ENCODE measurements at places on chromosomes 3 and 15. TPM values are rescaled to one million over a fixed set of nuclear protein-coding genes. Genes with fewer than 3 reads are reported as not detected.

Gene A4GNT
- not detected for total RNA-seq

Gene FAM162A
- total RNA-seq, result 65.5 TPM

Gene SEMA3F
- total RNA-seq, result 132 TPM

Gene GASK1A
- 14.6 TPM for total RNA-seq

Gene AADACL2
- total RNA-seq, result not detected

Gene FOXB1
- not detected for total RNA-seq

Gene MKRN2OS
- 2.3 TPM for total RNA-seq

Gene SLC24A5
- not detected for total RNA-seq
